Astrocyte (in vitro differentiated cells and primary cell): ENCODE measurements at places on chromosomes 16 and 17. TPM values are rescaled to one million over a fixed set of nuclear protein-coding genes. Genes with fewer than 3 reads are reported as not detected.

Gene POLR3K
- total RNA-seq, result 9.6 and 12.2 TPM in 2 replicates

Gene CCNF
- 5.5 and 6.4 TPM in 2 replicates for total RNA-seq

DNA sequence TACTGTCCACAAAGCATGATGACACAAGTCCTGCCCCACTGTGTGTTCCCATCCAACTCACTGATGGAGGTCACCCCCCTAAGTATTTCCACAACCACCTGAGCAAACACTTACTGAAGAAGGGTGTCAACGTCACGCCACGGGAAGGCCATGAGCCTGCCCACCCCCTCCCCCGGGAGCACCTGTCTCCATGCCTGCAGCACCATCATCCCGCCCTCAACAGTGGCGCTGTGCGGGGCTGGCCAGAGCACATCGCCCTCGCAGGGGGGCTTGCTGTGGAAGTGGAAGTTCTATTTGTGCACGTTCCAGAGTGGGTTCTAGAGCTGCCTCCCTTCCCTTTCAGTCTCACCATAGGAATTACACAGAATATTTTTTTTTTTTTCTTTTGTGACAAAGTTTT is 4.3 kb upstream of the MBTPS1 start:
- no peaks in the 10 kb centered on the region for H3K27me3 ChIP-seq
- no peak overlapping the region for H3K4me3 ChIP-seq
- peaks cover 6% of the 10 kb centered on the region for H3K36me3 ChIP-seq
- no peaks in the 10 kb centered on the region for H3K4me1 ChIP-seq
- H3K27ac ChIP-seq, result no peak overlapping the region

DNA sequence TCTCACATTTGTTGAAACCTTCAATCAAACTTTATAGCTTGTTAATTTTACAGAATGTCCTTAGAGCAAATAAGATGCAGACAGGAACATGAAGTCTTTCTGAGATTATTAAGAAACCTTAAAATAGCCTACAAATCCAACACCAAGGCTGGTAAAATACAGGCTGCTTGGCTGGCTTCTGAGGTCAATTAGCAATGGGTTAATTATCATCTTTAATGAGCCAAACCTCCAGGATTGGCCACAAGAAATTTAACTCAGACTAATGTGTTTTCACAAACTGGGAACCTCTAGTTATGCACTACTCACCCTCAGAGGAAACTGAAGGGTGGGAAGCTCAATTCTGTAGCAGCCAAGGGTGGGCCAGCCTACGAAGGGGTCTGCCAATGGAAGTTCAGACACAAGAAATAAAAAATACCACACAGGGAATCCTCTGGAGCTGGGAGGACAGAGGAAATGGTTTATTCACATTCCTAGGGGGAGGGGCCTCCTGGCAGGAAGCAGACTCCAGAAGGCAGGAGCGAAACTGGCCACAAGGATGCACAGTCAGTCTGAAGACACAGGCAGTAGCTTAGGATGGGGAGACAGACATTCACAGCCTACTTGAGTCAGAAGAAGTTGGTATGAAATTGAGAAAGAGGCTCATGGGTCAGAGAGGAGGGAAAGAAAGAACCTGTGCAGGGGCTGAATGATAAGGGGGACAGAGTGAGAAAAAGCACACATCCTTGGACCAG is 36.1 kb downstream of the HIC1 start:
- no peaks in the 10 kb centered on the region for H3K27me3 ChIP-seq
- no peak overlapping the region for H3K4me3 ChIP-seq
- peak; percentile 97 for DNase-seq
- peak overlapping the region; percentile 68 for H3K27ac ChIP-seq
- peaks cover 56% of the 10 kb centered on the region for H3K4me1 ChIP-seq

- H3K4me1 ChIP-seq, result no peaks in the 10 kb centered on the region
- no peak for DNase-seq
- H3K27me3 ChIP-seq, result peaks cover 3% of the 10 kb centered on the region
- no peak within 1 kb of the TSS for H3K27ac ChIP-seq
- no peaks in the 10 kb centered on the region for H3K36me3 ChIP-seq
These were observed at the start of gene C16orf54 for GRCh38 chr16:29745853-29746345. Gene C16orf54 (minus strand): TSS chr16:29745990. CDS start chr16:29744951, 1,039 bp downstream.

Gene NPIPA2
- 1.1 and 8.6 TPM in 2 replicates for total RNA-seq

GRCh38 chr17:34207572-34207971 is 47.5 kb upstream of the CCL2 start:
- H3K27ac ChIP-seq, result no peak overlapping the region
- no peaks in the 10 kb centered on the region for H3K27me3 ChIP-seq
- peak; percentile 72 for DNase-seq
- H3K4me3 ChIP-seq, result no peak overlapping the region

Gene HELZ
- total RNA-seq, result 51.2 and 53.4 TPM in 2 replicates

GRCh38 chr17:64975318-64976087 is 56.2 kb upstream of the LRRC37A3 start:
- H3K27ac ChIP-seq, result peak overlapping the region; percentile 89
- no peaks in the 10 kb centered on the region for H3K27me3 ChIP-seq
- peak overlapping the region; percentile 79 for H3K4me3 ChIP-seq
- peaks cover 7% of the 10 kb centered on the region for H3K36me3 ChIP-seq
- H3K4me1 ChIP-seq, result peaks cover 6% of the 10 kb centered on the region

GRCh38 chr16:88086571-88087516 is 135.6 kb downstream of the BANP start:
- no peak overlapping the region for H3K27ac ChIP-seq
- no peak for DNase-seq
- H3K27me3 ChIP-seq, result no peaks in the 10 kb centered on the region

Gene EFCAB5
- 1.00 and 1.5 TPM in 2 replicates for total RNA-seq

DNA sequence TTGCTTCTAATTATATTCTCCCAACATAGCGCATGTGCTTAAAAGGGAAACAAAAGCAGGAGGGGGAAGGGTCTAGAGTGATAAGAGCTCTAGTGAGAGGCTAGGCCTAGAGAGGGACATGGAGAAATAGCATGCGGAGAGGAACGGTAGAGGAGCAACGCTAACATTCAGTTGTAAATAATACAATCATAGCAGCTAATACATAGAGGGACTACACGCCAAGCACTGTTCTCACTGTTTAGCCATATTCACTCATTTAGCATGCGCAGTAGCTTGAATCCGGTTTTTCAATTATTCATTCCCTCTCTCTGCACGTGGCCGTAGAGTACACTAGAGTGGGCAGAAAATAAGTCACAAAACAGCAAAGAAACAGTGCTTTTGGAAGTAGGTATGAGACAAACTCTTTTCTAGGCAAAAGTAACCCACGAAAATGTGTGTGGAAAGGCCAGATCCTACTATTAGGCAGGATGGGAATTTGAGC is 1.7 kb upstream of the ALOX12 start:
- H3K27ac ChIP-seq, result no peak overlapping the region
- no peaks in the 10 kb centered on the region for H3K36me3 ChIP-seq
- no peak for DNase-seq
- no peak overlapping the region for H3K4me3 ChIP-seq
- H3K4me1 ChIP-seq, result peaks cover 6% of the 10 kb centered on the region

Gene DVL2
- total RNA-seq, result 30.2 and 34.4 TPM in 2 replicates

DNA sequence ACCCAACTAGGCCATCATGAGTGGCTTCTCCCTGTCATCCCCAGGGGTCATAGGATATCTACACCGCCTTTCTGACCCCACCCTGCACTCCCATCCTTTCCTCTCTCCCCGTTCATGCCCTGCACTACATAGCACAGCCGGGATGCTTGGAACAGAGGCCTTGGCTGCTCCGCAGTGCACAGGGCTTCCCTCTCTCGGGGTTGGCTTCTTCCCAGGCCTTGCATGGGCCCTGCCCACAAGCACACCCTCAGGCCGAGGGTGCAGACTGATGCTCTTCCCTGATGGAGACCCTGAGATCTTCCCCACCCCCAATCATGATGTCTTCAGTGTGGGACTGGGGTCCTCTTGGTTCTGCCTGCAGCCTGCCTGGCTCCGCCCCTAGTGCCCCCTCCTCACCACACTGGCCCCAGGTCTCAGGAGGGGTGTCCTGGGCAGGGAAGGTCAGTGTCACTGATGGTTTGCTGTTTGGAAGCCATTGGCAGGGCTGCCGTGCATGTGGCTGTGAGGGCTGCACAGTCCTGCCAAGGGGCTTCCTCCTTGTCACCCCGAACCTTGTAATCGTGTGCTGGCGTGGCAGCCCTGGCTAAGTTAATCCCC is 14.3 kb upstream of the NAGLU start:
- H3K4me3 ChIP-seq, result no peak overlapping the region
- no peaks in the 10 kb centered on the region for H3K27me3 ChIP-seq
- DNase-seq, result no peak
- no peaks in the 10 kb centered on the region for H3K36me3 ChIP-seq
- H3K27ac ChIP-seq, result peak overlapping the region; percentile 100

Gene TMEM92
- total RNA-seq, result 18.3 and 28.2 TPM in 2 replicates

GRCh38 chr16:57357330-57358085 is 1.1 kb upstream of the CCL22 start:
- H3K4me1 ChIP-seq, result no peaks in the 10 kb centered on the region
- H3K4me3 ChIP-seq, result no peak overlapping the region
- no peak overlapping the region for H3K27ac ChIP-seq
- no peak for DNase-seq

DNA sequence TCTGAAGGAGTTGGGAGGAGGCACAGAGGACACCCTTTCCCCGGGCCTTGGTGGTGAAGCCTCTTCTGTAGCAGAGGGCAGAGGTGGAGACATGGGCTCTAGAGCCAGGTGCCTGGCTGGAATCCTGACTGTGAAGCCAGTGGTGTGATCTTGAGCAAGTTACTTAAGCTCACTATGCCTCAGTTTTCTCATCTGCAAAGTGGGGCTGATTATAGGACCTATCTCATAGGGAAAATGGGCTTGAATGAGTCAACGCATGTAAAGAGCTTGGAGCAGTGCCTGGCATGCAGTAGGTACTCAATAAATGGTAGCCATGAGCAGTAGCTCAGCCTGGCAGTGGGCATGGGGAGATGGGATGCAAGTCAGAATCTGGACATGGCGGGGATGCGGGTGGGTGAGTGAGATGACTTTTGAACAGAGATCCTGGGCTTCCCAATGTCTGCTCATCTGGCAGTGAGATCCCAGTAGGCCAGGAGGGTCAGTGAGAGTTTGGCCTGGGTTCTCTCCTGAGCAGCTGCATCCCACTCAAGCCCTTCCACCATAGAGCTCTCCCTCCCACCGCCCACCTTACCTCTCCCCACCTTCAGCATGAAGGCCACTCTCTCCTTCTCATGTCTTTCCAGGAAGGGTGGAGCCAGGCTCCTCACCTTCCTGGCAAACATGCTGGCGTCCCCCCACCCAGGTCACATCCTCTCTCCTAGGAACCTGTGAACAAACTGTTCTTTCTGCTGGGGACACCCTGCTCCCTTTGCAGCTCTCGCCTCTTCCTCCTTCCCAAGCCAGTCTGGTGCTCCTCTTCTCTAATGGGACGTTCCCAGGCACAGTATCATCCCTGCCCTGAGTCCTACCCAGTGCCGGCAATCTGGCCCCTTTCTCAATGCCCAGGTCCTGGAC is 13.1 kb upstream of the SP2 start:
- H3K27ac ChIP-seq, result no peak overlapping the region
- H3K4me3 ChIP-seq, result no peak overlapping the region
- peaks cover 7% of the 10 kb centered on the region for H3K27me3 ChIP-seq

GRCh38 chr16:48022496-48022895 is 133.3 kb downstream of the ABCC12 start:
- no peaks in the 10 kb centered on the region for H3K36me3 ChIP-seq
- no peak overlapping the region for H3K27ac ChIP-seq
- DNase-seq, result no peak
- H3K4me1 ChIP-seq, result no peaks in the 10 kb centered on the region

GRCh38 chr17:65176646-65177409 is 39.7 kb downstream of the RGS9 start:
- H3K4me1 ChIP-seq, result peaks cover 10% of the 10 kb centered on the region
- no peak for DNase-seq
- H3K27me3 ChIP-seq, result no peaks in the 10 kb centered on the region

DNA sequence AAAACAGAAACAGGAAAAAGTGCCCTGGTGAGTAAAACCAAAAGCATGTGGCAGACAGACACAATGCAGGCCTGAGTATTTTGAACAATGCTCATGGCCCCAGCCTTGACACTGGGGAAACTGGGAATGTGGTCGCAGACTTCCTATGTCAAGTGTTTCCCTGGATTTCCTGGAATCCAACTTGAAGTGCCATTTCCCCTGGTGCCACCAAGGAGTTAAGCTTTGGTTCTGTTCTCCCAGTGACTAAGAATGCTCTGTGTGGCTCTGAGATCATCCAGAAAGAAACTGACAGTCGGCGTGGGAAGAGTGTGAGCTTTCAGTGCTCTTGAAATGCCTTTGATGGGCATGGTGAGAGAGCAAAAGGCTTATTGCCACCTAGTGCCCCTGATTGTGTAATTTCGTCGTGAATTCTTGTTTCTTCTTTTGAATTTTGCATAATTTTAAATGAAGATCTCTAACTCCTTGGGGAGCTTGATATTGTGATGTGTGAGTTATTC is 96.0 kb downstream of the YPEL2 start:
- peaks cover 31% of the 10 kb centered on the region for H3K4me1 ChIP-seq
- H3K27ac ChIP-seq, result peak overlapping the region; percentile 51
- DNase-seq, result peak; percentile 71
- H3K4me3 ChIP-seq, result no peak overlapping the region
- no peaks in the 10 kb centered on the region for H3K36me3 ChIP-seq
